ENCODE measurements at places on chromosomes 5 and 9.

- no peak for DNase-seq
Measured at GRCh38 chr5:87876616-87877015, 392.0 kb downstream of the TMEM161B start.

GRCh38 chr9:32253731-32254130, 130.7 kb upstream of the ACO1 start:
- DNase-seq: no peak

- no peak for DNase-seq
Measured at GRCh38 chr5:82459626-82460025, 181.5 kb upstream of the RPS23 start.

DNA sequence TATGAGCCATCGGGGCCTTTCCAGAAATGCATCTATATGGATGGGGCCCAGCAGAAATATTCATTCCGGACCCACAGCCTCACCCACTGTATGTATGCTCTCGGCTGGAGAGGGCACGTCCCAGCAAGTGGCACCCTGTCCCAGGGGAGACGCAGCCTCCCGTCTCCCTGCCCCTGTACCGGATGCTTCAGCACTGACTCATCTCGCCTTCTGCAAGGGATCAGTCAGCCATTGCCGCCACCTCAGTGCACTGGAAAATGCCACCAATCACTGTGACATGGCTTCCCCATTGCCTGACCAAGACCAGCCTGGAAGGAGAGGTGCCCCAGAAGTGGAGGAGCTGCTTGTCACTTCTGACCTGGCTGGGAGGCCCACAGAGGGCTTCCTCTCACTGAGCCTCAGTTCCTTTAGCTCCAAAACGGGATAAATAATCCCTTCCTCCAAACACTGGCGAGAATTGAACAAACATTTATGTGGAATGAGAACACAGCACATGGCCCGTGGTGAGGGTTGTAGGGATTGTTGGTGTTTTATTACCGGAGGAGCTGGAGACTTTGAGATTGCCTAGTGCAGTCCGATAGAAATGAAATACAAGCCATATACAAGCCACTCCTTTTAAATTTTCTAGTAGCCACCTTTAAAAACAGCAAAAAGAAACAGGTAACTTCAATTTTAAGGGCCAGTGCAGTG, 43.9 kb upstream of the ORM1 start:
- DNase-seq: peak; percentile 71
